ENCODE measurements at places on chromosomes 5 and 9.

GRCh38 chr5:151458314-151458713 lies 10.9 kb downstream of the SLC36A1 start:
- no peaks in the 10 kb centered on the region for H3K27me3 ChIP-seq
- DNase-seq: no peak
- peaks cover 14% of the 10 kb centered on the region for H3K4me1 ChIP-seq
- no peak overlapping the region for H3K4me3 ChIP-seq
- peaks cover 1% of the 10 kb centered on the region for H3K36me3 ChIP-seq
- H3K27ac ChIP-seq: no peak overlapping the region

DNA sequence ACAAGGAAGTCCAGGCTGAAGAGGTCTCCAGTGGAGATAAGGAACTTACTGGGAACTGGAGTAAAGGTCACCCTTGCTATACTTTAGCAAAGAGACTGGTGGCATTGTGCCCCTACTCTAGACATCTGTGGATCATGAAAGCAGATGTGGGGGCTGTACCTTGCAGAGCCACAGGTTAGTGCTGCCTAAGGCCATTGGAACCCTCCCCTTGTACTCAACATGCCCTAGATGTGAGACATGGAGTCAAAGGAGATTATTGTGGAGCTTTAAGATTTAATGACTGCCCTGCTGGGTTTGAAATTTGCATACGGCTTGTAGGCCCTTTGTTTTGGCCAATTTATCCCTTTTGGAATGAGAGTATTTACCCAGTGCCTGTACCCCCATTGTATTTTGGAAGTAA lies 397.3 kb upstream of the GRIN3A start:
- H3K4me1 ChIP-seq: no peaks in the 10 kb centered on the region
- no peak for DNase-seq
- H3K27me3 ChIP-seq: no peaks in the 10 kb centered on the region

DNA sequence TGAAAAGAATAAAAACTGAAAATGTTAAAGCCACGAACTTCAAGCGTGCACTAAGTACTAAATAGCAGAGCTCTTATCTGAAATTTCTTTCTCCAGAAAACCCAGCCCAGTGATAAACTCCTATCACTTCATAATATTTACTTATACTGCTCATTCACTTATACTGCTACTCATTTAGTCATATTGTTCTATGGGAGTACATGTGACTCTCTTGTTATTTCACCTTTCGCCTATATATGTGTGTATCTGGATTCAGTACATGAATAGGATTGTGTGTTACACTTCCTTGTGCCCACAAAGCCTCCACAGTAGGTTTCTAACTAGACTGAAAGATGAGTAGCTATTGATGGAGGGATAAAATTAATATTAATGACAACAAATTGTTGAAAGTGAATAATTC lies 526.8 kb upstream of the GRAMD2B start:
- H3K36me3 ChIP-seq: no peaks in the 10 kb centered on the region
- H3K4me3 ChIP-seq: no peak overlapping the region
- peaks cover 12% of the 10 kb centered on the region for H3K4me1 ChIP-seq
- H3K27ac ChIP-seq: no peak overlapping the region

DNA sequence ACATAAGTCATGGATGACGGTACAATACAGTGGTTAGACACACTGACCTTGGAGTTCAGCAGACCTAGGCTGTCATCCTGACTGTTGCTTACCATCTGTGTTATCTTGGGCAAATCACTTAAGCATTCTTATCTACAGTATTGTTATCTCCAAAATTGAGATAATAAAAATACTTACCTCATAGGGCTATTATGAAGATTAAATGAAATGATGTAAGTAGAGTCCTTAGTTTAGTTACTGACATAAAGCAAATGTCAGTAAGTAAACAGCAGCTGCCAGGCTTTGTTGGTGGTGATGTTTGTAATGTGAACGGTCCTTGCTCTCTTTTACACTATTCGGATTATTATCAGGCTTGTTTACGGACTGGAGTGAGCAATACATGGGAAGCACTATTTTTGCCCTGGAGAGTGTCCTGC lies 107.3 kb upstream of the DPYSL3 start:
- H3K36me3 ChIP-seq: peaks cover 2% of the 10 kb centered on the region
- no peak overlapping the region for H3K27ac ChIP-seq
- DNase-seq: no peak
- H3K27me3 ChIP-seq: no peaks in the 10 kb centered on the region
- peaks cover 2% of the 10 kb centered on the region for H3K4me1 ChIP-seq
- no peak overlapping the region for H3K4me3 ChIP-seq

DNA sequence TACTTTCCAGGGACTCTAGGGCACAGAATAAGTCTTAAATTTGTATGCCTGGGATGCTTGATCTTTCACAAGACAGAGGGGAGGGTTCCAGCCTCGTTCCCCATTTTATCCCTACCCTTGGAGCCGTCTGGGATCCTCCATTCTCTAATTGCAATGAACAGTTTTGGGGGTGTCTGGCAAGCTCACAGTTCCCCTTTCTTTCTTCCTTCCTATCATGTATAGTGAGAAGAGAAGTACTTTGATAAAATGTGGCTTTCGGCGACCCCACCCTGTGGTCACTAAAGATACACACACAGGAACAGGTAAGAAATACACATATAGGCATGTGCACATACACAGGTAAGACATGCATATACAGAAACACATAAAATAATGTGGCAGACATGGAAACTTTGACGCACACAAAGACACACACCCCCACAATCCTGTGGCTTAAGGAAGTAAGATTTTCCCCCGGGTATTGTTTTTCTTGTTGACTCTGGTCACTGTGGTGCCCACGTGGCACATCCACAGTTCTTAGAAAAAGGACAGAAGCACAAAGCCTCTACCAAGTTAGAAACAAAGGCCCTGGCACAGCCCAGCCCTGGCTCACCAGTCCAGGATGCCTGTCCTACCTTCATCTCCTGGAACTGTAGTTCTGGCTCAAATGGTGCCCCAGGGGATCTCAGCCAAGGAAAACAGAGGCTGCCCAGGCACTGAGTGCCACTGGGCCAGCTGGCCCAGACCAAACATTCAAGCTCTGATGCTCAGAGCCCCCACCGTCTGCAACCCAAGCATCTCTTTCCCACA lies 6.3 kb upstream of the SMU1 start:
- no peak for DNase-seq
- no peak overlapping the region for H3K4me3 ChIP-seq
- no peaks in the 10 kb centered on the region for H3K4me1 ChIP-seq
- H3K27me3 ChIP-seq: peaks cover 8% of the 10 kb centered on the region

- no peaks in the 10 kb centered on the region for H3K36me3 ChIP-seq
- H3K27ac ChIP-seq: no peak overlapping the region
- no peak overlapping the region for H3K4me3 ChIP-seq
- peaks cover 4% of the 10 kb centered on the region for H3K4me1 ChIP-seq
- H3K27me3 ChIP-seq: peaks cover 50% of the 10 kb centered on the region
These were observed 398.6 kb downstream of the PSAT1 start for GRCh38 chr9:78695519-78695918.

GRCh38 chr9:85925493-85925892 lies 15.5 kb upstream of the NAA35 start:
- no peak overlapping the region for H3K27ac ChIP-seq
- no peak for DNase-seq
- no peaks in the 10 kb centered on the region for H3K4me1 ChIP-seq
- H3K36me3 ChIP-seq: no peaks in the 10 kb centered on the region
- peaks cover 11% of the 10 kb centered on the region for H3K27me3 ChIP-seq
- H3K4me3 ChIP-seq: no peak overlapping the region

DNA sequence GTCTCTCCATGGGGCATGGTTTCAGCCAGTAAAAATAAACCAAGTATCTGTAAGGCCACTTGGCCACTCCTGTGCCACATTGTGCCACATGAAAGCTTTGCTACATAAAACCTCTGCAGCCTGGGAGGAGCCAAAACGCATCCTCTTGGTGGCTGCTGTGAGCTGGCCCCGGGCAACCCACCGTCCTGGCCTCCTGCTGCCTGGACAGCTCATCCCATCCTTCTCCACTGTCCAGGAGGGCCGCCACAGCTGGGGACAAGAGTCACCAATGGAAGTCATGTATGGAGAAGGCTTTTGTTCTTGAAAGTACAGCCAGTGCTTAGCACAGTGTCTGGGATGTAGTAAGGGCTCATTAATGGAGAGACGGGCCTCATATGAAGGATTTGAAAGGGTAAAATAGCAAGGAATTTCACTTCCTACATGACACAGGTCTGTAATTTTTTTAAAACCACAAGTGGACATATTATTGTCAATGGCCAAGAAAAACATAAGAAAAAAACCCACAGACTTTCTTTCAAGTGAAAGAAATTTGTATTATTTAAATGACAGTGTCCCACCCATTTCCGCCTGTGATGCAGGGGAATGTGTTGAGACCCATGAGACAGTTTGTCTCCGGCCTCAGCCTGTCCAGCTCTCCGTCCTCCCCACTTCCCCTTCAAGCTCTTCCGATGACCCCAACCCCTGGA lies 6.6 kb downstream of the PTGES start:
- peak overlapping the region; percentile 88 for H3K27ac ChIP-seq
- no peaks in the 10 kb centered on the region for H3K27me3 ChIP-seq
- H3K36me3 ChIP-seq: peaks cover 3% of the 10 kb centered on the region
- no peak overlapping the region for H3K4me3 ChIP-seq

DNA sequence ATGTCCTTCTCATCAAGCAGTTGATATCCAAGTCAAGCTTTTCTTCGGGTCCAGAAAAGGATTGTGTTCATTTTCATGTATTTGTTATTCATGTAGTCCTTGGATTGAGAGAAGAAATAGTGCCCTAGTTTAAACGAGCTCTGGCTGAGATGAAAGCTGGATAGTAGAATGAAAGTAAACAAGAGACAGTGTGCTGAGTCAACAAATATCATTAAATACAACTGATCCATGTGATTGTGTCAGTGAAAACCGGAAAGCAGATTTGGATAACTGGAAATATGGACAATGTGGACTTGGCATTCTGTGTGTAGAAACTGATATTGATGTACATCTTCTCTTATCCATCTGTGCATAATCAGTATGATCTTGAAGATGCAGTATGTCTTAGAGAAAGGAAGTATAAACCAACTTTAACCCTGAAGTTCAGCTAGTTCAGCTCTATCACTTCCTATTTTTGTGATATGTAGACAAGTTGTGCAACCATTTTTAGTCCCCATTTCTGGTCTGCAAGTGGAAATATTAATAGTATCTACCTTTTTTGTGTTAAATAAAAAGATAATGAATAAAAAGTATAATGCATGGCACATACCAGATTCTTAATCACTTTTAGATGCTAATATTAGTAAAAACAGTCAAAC lies 4.4 kb downstream of the MUSK start:
- peaks cover 5% of the 10 kb centered on the region for H3K4me1 ChIP-seq
- H3K4me3 ChIP-seq: no peak overlapping the region
- no peaks in the 10 kb centered on the region for H3K36me3 ChIP-seq
- DNase-seq: no peak
- H3K27ac ChIP-seq: no peak overlapping the region
- H3K27me3 ChIP-seq: no peaks in the 10 kb centered on the region

DNA sequence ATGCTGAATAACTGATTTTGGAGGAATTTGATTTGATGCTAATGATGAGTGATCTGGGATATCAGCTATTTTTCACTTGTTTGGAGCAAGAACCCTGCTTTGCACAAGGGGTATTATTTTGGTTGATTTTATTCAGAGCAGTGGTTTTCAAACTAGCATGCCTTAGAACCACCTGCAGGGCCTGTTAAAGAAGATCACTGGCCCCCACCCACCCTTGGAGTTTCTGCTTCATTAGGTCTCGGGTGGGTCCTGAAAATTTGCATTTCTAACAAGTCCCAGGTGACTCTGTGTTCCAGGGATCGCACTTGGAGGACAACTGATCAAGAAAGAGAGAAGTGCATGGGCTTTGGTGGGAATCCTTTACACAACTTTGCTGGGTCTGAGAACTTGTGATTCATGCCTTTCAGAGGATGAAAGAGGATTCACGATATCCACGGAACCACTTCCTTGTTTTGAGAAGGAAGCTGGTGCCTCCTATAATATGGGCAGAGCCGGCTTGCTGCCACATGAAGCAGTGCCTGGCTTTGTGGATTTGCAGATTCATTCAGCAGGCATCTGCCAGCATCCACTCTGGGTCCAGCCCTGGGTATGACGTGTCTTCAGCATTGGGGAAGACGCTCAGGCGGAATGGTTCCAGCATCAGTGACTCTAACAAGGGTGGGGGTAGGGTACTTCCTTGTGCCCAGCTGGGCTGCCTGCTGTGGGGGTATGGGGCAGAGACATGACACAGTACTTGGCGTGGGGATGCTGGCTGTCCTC lies 106.6 kb upstream of the PITX1 start:
- no peak overlapping the region for H3K4me3 ChIP-seq
- H3K27ac ChIP-seq: peak overlapping the region; percentile 89
- no peaks in the 10 kb centered on the region for H3K36me3 ChIP-seq
- DNase-seq: no peak
- peaks cover 4% of the 10 kb centered on the region for H3K27me3 ChIP-seq

DNA sequence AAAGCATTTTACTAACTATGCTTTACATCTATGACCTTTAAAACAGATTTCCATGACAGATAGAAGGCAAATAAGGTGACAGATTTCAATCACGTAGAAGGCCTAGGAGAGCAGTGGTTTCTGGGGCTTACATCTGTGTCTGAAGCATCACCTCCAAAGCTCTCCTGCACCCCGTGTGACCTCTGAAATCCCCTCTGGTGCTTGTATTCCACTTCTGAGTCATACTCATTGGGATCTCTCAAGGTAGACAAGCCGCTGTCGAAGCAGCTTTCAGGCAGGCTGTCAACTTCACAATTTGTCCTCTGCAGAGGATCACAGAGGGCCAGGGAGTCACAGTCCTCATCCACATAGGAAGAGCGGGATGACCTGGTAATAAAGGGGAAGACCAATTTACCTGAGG lies 62.2 kb downstream of the RASEF start:
- no peaks in the 10 kb centered on the region for H3K27me3 ChIP-seq
- no peak overlapping the region for H3K27ac ChIP-seq
- DNase-seq: no peak
- H3K36me3 ChIP-seq: peaks cover 2% of the 10 kb centered on the region
- peaks cover 3% of the 10 kb centered on the region for H3K4me1 ChIP-seq

DNA sequence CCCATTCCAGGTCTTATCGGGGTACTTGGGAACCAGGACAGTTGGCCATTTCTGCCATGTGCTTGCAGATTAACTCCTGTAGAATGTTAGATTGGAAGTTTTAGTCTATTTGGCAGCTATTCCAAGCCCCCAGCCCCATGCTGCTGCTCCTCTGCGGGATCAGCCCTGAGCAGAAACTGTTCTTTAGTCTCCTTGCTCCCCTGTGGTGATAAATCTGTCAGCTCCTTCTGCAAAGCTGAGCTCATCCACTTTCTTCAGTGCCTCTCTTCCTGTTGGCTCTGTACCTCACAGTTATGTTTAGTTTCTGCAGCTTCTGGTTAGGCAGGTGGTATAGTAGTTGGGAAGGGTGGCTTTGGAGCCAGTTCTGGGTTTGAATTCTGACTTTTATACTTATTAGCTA lies 170.4 kb downstream of the GRIA1 start:
- H3K4me1 ChIP-seq: peaks cover 14% of the 10 kb centered on the region
- H3K27me3 ChIP-seq: no peaks in the 10 kb centered on the region
- DNase-seq: no peak
- H3K4me3 ChIP-seq: no peak overlapping the region

- no peaks in the 10 kb centered on the region for H3K4me1 ChIP-seq
- no peak overlapping the region for H3K27ac ChIP-seq
- peaks cover 2% of the 10 kb centered on the region for H3K27me3 ChIP-seq
- no peak for DNase-seq
These were observed 165.8 kb upstream of the ANKH start for GRCh38 chr5:15037247-15037908.

GRCh38 chr9:35818341-35818740 lies 3.5 kb upstream of the HINT2 start:
- H3K4me3 ChIP-seq: no peak overlapping the region
- H3K27me3 ChIP-seq: no peaks in the 10 kb centered on the region

- H3K36me3 ChIP-seq: no peaks in the 10 kb centered on the region
- H3K27me3 ChIP-seq: no peaks in the 10 kb centered on the region
- no peak for DNase-seq
- H3K27ac ChIP-seq: peak overlapping the region; percentile 85
These were observed 42.5 kb downstream of the RALGPS1 start for GRCh38 chr9:126956917-126957686.
